Effector memory CD4-positive, alpha-beta T cell (primary cell): ENCODE measurements at places on chromosomes 6 and 20.
A peak's percentile ranks its signal among the peaks of the same experiment; 100 is the strongest.

- DNase-seq = no peak
- H3K4me3 ChIP-seq = no peak overlapping the region
- peaks cover 4% of the 10 kb centered on the region for H3K4me1 ChIP-seq
- peaks cover 59% of the 10 kb centered on the region for H3K36me3 ChIP-seq
- H3K27ac ChIP-seq = no peak overlapping the region
Measured at GRCh38 chr6:37483252-37483901, 16.3 kb downstream of the CCDC167 start.

GRCh38 chr20:14055127-14055742, 59.9 kb downstream of the MACROD2 start:
- H3K27ac ChIP-seq = no peak overlapping the region
- DNase-seq = no peak
- H3K36me3 ChIP-seq = no peaks in the 10 kb centered on the region
- no peak overlapping the region for H3K4me3 ChIP-seq
- no peaks in the 10 kb centered on the region for H3K4me1 ChIP-seq

- H3K36me3 ChIP-seq = no peaks in the 10 kb centered on the region
- no peaks in the 10 kb centered on the region for H3K4me1 ChIP-seq
- DNase-seq = no peak
- H3K27me3 ChIP-seq = no peaks in the 10 kb centered on the region
- no peak overlapping the region for H3K4me3 ChIP-seq
Measured at GRCh38 chr6:163387317-163387716, 27.2 kb upstream of the QKI start.

GRCh38 chr6:140264431-140264830, 890.0 kb upstream of the CITED2 start:
- no peaks in the 10 kb centered on the region for H3K27me3 ChIP-seq
- H3K27ac ChIP-seq = no peak overlapping the region
- H3K4me3 ChIP-seq = no peak overlapping the region
- H3K4me1 ChIP-seq = no peaks in the 10 kb centered on the region
- no peak for DNase-seq

- no peaks in the 10 kb centered on the region for H3K36me3 ChIP-seq
- H3K27ac ChIP-seq = no peak overlapping the region
- H3K27me3 ChIP-seq = peaks cover 4% of the 10 kb centered on the region
- H3K4me1 ChIP-seq = no peaks in the 10 kb centered on the region
Measured at GRCh38 chr6:168100803-168101589, 22.0 kb upstream of the FRMD1 start.

DNA sequence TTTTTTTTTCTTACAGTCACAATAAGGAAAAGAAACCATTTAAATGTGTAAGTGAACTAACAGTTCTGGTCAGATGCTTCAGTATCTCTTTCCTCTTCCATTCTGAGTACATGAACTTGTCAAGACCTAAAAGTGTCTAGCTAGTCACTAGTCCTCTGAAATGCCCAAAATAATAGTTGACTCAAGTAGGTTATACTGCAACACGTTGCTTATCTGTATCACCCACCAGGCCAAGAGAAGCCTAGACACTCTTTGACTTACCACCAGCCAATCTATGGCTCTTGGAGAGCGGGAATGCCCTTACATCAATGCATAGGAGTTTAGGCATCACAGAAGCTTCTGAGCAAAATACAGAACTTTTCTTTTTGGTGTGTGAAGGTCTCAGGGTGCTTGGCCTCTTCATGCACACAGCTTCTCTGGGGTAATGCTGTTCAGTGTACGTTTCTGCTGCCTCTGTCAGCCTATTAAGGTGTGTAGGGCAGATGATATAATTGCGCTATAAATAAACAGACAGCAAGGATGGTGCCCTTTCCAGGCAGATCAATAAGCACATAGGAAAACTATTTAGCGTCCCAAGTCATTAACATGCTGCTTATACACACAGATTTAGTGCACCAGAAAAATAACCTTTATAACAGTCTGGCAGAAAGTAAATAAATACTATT, 7.8 kb upstream of the GFOD1 start:
- no peak overlapping the region for H3K4me3 ChIP-seq
- no peak overlapping the region for H3K27ac ChIP-seq
- no peaks in the 10 kb centered on the region for H3K4me1 ChIP-seq
- no peaks in the 10 kb centered on the region for H3K27me3 ChIP-seq

DNA sequence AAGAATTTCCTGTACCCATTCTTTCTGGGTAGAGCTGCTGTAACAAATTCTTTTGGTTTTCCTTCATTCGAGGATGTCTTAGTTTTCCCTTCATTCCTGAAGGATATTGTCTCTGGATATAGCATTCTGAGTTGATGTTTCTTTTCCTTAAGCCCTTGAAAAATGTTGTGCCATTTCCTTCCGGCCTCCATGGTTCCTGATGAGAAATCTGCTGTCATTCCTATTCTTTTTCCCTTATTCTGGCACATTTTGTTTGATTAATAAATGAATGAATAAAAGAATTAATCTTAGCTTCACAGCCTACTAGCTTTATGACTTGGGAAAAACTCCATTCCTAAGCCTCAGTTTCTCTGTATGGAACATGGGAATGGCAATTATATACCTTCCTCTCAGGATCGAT, 173.1 kb downstream of the EYA2 start:
- H3K4me1 ChIP-seq = no peaks in the 10 kb centered on the region
- no peak overlapping the region for H3K4me3 ChIP-seq
- no peaks in the 10 kb centered on the region for H3K27me3 ChIP-seq
- no peaks in the 10 kb centered on the region for H3K36me3 ChIP-seq
- H3K27ac ChIP-seq = no peak overlapping the region
- DNase-seq = no peak

DNA sequence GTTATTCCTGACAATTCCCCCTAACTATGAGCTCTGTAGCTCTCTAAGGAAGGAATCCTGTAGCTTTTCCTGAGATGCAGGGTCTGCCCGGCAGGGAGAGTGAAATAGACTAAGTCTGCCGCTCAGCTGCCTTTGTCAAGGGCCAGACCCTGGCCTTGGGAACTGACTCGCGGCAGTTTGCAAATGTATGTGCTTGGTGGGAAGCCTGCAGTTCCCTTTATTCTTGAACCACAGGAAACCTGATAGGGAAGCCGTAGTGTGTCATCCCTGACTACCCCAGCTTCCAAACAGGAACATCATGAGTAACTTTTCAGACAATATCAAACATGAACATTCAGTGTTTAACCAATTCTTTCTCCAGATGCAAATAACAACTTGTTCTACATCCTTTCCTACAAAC, 78.7 kb upstream of the IFNGR1 start:
- no peaks in the 10 kb centered on the region for H3K27me3 ChIP-seq
- no peak overlapping the region for H3K27ac ChIP-seq
- H3K4me3 ChIP-seq = no peak overlapping the region
- no peak for DNase-seq
- H3K4me1 ChIP-seq = no peaks in the 10 kb centered on the region

- no peak overlapping the region for H3K27ac ChIP-seq
- no peaks in the 10 kb centered on the region for H3K4me1 ChIP-seq
- H3K27me3 ChIP-seq = no peaks in the 10 kb centered on the region
- DNase-seq = no peak
- peaks cover 24% of the 10 kb centered on the region for H3K36me3 ChIP-seq
- no peak overlapping the region for H3K4me3 ChIP-seq
Measured at GRCh38 chr6:34592208-34592952, 36.3 kb upstream of the SPDEF start.

DNA sequence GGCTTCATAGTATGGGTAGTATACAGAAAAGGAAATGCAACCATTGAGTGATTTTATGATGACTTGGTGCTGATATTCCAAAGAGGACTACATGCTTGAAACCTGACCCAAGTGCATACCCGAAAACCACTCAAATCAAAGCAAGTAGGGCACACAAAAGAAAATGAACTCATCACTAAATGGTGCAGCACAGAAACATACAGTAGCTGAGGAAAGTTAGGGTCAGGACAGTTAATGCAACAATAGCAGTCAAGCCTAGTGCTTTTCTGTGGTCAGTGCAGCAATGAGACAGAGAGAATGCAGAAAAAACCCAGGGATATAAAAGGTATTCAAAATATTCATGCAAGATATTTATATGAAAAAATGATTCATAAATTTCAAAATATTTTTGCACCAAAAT, 711.1 kb downstream of the EPHA7 start:
- H3K4me3 ChIP-seq = no peak overlapping the region
- H3K4me1 ChIP-seq = no peaks in the 10 kb centered on the region
- no peaks in the 10 kb centered on the region for H3K36me3 ChIP-seq
- no peak for DNase-seq
- no peaks in the 10 kb centered on the region for H3K27me3 ChIP-seq

DNA sequence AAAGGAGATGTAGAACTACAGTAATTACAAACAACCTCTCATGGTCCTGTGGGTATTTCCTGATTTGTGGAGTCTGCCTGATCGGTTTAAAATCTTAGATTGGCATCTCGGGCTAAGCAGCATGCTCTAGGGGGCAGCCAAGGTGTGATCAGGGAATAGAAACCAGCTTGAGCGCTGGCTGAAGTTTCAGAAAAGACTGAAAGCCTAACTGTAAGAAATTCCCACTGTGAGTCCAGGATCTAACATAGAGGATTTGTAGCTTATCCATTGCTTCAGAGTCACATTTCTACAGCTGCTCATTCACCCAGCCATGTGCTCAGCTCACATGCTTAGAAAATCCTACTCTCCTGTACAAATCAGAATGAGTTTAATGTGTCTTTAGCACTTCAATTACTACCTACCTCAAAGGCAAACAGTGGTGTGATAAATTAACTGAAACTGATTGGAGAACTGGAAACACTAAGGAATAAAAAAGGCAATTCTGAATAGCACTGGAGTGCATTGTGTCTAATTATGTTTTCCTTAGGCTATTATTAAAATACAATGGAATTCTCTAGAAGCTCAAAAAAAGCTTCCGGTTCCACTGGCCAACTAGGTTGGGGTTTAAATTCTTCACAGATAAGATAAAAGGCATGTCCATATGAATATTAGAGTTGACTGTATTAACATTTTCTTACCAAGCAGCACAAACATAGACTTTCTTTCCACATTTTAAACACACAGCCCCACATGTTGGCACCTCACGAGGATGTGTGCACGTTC, 73.8 kb upstream of the MPC1 start:
- DNase-seq = no peak
- H3K27me3 ChIP-seq = no peaks in the 10 kb centered on the region
- no peaks in the 10 kb centered on the region for H3K36me3 ChIP-seq
- no peak overlapping the region for H3K4me3 ChIP-seq

GRCh38 chr6:11006061-11006460, 38.0 kb downstream of the ELOVL2 start:
- no peaks in the 10 kb centered on the region for H3K4me1 ChIP-seq
- no peak overlapping the region for H3K27ac ChIP-seq
- no peak overlapping the region for H3K4me3 ChIP-seq
- DNase-seq = no peak
- H3K27me3 ChIP-seq = no peaks in the 10 kb centered on the region

DNA sequence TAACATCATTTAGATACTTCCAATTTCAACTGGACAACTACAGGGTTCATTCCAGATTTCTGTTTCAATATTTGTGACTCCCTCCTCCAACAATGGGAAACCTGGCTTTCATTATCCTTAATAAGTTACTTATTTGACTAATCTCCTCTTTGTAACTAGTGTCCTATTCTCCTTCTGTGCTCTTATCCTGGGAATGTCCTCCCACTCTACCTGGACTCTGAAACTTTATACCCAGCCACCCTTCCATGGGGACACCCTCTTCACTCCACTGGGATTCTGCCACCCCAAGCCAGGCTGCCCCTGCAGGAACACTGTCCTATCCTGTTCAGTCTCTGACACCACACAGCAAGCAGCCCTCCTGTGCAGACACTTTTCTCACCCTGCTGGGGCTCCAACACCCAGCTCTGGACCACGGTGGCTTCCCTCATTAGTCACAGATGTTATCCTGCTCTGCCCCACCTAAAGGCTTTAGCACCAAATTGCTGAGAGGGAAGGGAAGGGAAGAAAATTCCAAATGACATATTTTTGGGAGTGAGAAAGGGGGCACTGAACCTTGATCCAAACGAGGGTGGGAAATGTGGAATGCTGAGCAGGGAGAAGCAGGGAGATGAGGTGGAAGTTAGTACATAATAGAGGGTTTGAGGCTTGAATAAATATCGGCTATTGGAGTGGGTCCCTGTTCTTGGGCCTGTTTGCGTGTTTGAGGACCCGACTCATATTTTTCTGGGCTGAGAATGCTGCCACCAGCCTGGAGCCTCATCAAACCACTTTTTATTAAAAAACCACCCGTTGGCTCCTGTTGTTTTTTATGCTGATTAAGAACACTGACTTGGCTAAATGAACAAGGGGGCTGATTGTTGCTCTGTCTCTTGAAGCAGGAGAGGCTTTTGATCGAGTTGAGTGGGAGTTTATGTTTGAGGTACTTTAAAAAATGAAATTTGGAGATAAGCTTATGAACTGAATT, 54.0 kb upstream of the AKIRIN2 start:
- H3K27me3 ChIP-seq = no peaks in the 10 kb centered on the region
- DNase-seq = no peak
- no peak overlapping the region for H3K27ac ChIP-seq
- no peaks in the 10 kb centered on the region for H3K36me3 ChIP-seq

GRCh38 chr6:111737065-111737521, 131.4 kb upstream of the TRAF3IP2 start:
- H3K4me3 ChIP-seq = no peak overlapping the region
- H3K27ac ChIP-seq = peak overlapping the region; percentile 28
- H3K4me1 ChIP-seq = peaks cover 50% of the 10 kb centered on the region
- H3K27me3 ChIP-seq = no peaks in the 10 kb centered on the region
- H3K36me3 ChIP-seq = peaks cover 30% of the 10 kb centered on the region
- DNase-seq = peak; percentile 52

DNA sequence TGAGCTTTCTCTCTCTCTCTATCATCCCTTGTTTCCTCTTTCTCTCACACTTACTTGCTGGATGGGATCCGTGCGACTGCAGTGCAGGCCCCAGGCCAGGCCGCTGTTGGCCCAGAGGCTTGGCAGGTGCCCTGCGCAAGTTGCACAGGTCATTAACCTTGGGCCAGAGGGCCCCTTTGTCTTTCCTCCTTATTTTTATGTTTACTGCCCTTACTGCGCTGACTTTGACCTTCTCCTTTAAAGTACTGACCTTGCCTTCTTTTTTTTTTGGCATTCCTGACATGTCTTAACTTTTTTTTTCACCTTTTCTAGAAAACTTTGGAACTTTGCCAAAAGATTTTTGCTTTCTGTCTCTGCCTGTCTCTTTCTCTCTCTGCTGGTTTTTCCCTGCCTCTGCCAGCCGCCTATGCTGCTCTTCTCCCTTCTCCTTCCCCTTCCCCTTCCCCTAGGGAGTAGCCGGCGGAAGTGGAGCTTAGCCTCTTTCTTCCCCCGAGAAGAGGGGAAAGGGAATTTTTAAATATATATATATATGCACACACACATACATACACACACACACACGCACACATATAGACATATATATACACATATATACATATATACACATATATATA, 59.6 kb upstream of the CDH4 start:
- no peaks in the 10 kb centered on the region for H3K27me3 ChIP-seq
- no peaks in the 10 kb centered on the region for H3K4me1 ChIP-seq
- no peaks in the 10 kb centered on the region for H3K36me3 ChIP-seq
- no peak overlapping the region for H3K27ac ChIP-seq

- no peaks in the 10 kb centered on the region for H3K36me3 ChIP-seq
- no peaks in the 10 kb centered on the region for H3K4me1 ChIP-seq
- no peak overlapping the region for H3K4me3 ChIP-seq
- no peaks in the 10 kb centered on the region for H3K27me3 ChIP-seq
Measured at GRCh38 chr6:72856801-72857200, 234.9 kb downstream of the KCNQ5 start.

- no peak for DNase-seq
- H3K4me3 ChIP-seq = no peak overlapping the region
- no peaks in the 10 kb centered on the region for H3K27me3 ChIP-seq
Measured at GRCh38 chr20:3785240-3786125, 1.1 kb downstream of the CENPB start.
